Keratinocyte (primary cell): ENCODE measurements at places on chromosomes 4 and X. TPM values are rescaled to one million over a fixed set of nuclear protein-coding genes. Genes with fewer than 3 reads are reported as not detected.
A peak's percentile ranks its signal among the peaks of the same experiment; 100 is the strongest.

Gene LRIT3
- polyA plus RNA-seq, result 0.05 to 0.12 TPM (median 0.09 TPM) in 3 replicates

DNA sequence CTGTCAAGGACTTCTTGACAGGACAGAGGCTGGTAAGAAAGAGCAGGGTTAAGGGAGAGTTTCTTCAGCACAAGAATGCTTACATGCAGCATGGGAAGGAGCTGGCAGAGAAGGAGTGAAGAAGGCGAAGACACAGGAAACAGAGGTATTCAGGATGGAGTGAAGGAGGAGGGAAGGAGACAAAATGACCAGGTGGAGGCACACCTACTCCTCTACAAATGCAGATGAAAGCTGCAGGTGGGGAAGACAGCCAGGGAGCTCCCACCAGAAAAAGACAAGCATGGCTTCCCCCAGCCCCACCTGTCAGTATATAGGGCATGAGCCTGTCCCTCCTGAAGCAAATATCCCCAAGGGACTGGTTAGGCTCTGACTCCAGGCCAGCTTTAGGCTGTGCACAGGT is 29.6 kb upstream of the NKRF start:
- no peak for DNase-seq
- no peak overlapping the region for H3K4me3 ChIP-seq
- H3K27ac ChIP-seq, result no peak overlapping the region

GRCh38 chrX:153723351-153724251 is 586 bp downstream of the BCAP31 start:
- peaks cover 35% of the 10 kb centered on the region for H3K4me1 ChIP-seq
- peaks cover 1% of the 10 kb centered on the region for H3K36me3 ChIP-seq
- H3K27ac ChIP-seq, result peak overlapping the region; percentile 82
- H3K27me3 ChIP-seq, result no peaks in the 10 kb centered on the region
- peak overlapping the region; percentile 83 for H3K4me3 ChIP-seq

Gene CDS1
- polyA plus RNA-seq, result 14.1 to 21.7 TPM (median 19.9 TPM) in 3 replicates

Gene FAM47E
- 0.16 to 0.29 TPM (median 0.28 TPM) in 3 replicates for polyA plus RNA-seq

Gene P2RY4
- 0.06 to 0.09 TPM in 2 of 3 replicates, not detected in the other for polyA plus RNA-seq

Gene KDR
- polyA plus RNA-seq, result 0.03 TPM in 1 of 3 replicates, not detected in the others

Gene USP17L19
- polyA plus RNA-seq, result not detected in 3 replicates

GRCh38 chrX:2474280-2474962 is 26.4 kb downstream of the DHRSX start:
- no peaks in the 10 kb centered on the region for H3K27me3 ChIP-seq
- no peaks in the 10 kb centered on the region for H3K36me3 ChIP-seq
- no peak for DNase-seq
- no peaks in the 10 kb centered on the region for H3K4me1 ChIP-seq
- no peak overlapping the region for H3K27ac ChIP-seq
- H3K4me3 ChIP-seq, result no peak overlapping the region

DNA sequence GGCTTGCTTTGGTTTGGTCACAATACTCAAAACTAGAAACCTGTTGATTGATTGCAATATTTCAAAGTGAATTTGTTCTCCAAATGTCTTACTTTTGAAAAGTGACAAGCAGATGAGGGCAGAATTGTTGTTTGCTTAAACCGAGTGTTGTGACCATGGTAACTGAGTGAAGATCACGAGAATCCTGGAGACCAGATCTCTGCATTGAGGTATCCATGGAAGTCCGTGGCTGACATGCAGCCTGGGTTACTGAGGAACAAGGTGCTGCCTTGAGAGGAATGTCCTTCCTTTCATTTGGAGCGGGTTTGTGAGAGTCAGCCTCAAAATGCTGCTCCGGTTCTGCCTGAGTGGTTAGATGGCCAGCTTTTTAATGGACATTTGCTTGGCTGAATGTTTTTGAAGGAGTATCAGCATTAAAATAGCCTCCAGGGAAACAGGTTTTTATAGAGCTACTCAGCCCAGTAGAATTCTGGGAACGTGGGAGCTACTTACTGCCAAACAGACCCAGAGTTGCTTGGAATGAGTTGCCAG is 31.3 kb downstream of the NYX start:
- no peaks in the 10 kb centered on the region for H3K36me3 ChIP-seq
- H3K27ac ChIP-seq, result no peak overlapping the region

GRCh38 chrX:275476-275966 is 5.7 kb upstream of the PLCXD1 start:
- no peaks in the 10 kb centered on the region for H3K36me3 ChIP-seq
- no peak overlapping the region for H3K27ac ChIP-seq
- DNase-seq, result no peak

- no peaks in the 10 kb centered on the region for H3K27me3 ChIP-seq
- H3K27ac ChIP-seq, result no peak overlapping the region
- no peaks in the 10 kb centered on the region for H3K4me1 ChIP-seq
Observed at GRCh38 chrX:123203772-123204171, 19.7 kb downstream of the GRIA3 start.
